ENCODE measurements at places on chromosomes 1 and 21.

DNA sequence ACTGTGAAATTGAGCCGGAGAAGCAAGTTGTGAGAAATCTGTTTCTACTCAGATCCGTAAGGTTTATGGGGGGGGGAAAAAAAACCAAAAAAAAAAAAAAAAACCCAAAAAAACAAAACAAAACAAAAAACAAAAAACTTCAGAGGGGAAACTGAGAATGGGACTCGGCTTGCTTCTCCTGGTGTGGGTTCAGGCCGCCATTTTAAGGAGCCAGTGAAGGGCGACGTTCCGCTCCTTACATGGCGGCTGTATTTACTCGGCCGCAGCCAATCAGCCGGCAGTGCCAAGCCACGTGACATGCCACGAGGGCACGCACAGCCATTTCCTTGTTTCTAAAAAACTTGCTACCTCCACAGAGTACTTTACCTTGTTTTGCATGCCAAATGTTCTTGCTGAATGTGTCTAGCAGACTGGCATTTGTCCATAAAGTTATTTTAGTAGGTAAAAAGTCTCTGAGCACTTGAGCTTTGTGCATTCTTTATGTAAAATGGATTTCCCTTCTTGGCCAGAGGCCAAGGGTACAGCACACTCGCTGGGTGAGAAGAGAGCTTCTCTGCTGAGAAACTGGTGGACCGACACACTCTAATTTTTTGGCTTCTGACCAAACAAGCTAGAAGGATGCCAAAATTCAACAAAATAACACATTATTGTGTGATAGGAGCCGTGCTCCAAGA, 101.8 kb downstream of the NFIA start:
- peak; percentile 93 for DNase-seq

DNA sequence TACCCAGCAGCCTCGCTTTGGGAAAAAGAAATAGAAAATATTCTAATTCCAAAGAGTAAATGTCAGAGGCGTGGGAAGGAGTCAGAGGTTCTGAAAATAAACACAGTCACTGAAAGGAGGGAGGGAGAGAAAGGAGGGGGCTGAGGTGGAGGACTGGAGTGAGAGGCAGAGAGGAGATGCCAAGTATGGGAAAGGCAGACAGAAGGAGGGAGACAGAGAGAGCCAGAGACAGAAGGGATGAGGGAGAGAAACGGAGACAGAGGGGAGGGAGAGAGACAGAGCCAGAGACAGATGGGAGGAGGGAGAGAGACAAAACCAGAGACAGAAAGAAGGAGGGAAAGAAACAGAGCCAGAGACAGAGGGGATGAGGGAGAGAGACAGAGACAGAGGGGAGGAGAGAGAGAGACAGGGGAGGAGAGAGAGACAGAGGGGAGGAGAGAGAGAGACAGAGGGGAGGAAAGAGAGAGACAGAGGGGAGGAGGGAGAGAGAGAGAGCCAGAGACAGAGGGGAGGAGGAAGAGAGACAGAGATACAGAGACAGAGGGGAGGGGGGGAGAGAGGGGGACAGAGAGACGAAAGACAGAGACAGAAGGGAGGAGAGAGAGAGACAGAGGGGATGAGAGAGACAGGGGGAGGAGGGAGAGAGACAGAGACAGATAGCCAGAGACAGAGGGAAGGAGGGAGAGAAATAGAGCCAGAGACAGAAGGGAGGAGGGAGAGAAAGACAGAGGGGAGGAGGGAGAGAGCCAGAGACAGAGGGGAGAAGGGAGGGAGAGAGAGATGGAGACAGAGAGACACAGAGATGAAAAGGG, 525.5 kb downstream of the MATN1 start:
- DNase-seq = no peak

DNA sequence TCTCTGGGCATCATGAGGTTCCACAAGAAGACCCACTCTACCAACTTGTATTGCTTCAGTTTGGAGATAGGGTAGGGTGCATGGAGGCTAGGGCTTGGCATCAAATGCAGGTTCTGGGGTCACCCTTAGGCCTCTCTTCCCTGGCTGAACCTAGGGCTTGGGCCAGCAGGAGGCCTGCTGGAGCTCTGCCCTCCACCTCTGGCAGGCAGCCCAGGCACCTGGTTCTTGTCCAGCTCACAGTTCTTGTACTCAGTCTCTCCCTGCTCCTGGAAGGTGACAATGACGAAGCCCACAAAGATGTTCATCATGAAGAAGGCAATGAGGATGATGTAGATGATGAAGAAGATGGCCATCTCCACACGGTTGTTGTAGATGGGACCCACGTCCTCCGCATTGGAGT, 37.5 kb upstream of the KIF21B start:
- DNase-seq = no peak

GRCh38 chr1:53388963-53389362, 61.1 kb upstream of the LRP8 start:
- DNase-seq = no peak

DNA sequence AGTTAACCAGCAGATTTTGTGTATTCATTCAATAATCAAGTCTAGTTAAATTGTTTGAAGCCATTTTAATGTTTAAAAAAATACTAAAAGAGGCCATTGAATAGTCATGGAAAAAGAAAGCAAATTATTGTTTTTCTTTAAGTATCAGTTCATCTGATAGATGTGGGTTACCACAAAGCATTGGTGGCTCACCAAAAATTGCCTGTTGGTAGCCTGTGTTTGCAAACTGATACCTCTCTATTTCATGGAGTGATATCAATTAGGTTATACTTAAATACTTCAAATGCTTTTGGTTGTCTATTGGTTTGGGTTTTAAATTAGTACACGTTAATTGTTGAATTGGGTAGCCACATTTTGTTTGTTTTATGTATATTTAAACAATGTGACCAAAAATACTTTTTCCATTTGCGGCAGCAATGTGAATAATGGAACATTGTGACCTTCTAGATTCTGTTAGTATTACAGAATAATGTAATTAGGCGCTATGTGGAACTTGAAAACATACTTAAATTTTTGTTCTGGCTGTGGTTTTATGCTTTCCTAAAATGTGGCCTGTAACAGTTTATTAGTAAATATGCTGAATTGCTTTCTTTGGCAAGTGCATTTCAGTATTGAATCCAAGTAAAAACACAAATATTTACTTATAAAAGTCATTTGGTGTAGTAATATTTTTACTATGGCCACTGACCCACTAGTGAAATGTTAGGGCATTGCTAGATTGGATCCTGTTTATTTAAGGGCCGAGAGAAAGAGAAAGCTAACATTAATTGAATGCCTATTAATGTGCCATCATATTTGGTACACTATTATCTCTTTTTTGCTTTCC, 37.1 kb upstream of the NBL1 start:
- DNase-seq = peak; percentile 50

DNA sequence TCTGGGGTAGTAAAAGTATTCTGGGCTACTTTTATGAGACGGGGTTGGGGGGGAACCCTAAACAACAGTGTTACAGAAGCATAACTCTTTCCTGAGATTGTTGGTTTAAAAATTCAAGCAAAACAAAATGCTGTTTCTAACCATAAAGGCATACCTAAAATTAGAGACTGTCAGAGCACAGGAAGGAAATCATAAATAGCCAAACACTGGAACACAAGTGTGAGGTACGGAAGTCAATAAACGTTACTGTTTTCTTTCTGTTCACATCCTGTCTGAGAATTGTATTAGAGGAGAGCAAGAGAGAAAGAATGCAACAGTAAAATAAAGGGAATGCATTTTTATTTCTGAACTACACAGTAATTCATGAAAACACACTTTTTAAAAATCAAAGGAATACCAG, 42.8 kb upstream of the IL12RB2 start:
- no peak for DNase-seq

DNA sequence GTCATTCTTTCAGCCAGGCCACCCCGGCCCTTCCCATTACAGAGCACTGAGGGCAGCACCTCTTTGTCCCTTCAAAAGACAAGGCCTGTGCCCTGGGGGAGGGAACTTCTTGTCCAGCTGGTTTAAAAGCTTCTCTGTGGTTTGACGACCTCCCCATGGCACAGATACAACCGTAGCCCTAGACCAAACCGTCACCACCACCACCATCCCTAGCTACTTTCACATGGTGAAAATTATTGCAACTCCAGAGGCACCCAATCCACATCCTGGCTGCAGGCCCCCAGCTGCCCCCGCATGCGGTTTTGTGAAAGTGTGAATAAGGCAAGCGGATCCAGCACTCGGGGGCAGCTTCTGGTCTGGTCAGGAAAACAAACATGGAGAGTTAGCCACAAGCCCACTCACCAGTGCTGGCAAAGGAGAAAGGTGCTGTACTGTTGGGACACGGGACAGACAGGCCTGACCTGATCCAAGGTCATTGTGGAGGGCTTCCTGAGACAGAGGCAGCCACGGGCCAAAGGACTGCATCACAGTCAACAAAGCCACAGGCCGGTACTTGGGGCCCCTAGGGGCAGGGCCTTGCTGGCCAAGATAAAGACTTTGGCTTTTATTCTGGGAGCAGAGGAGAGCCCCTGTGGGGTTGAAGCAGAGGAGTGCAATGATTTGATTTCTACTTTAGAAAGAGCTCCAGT, 31.2 kb downstream of the CDCA8 start:
- DNase-seq = no peak

- peak; percentile 50 for DNase-seq
Observed at GRCh38 chr1:113872219-113872935, 865 bp upstream of the PTPN22 start.

DNA sequence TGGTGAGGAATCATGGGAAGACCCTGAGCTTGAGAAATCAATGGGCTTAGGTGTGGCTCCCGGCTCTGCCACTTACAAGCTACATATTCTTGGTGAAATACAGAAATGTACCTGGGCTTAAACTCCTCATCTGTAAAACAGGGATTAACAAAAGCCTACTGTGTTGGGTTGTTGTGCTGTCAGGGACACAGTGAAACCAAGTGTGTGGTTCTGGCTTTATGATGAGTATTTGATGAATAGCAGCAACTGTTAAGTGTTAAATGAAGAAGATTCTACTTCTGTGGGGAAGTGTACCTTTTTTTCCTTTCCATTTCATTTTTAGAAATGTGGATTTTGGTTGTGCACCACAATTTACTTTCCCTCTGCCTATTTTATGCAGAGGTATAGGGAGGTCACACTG, 41.1 kb upstream of the DUSP10 start:
- DNase-seq = no peak

DNA sequence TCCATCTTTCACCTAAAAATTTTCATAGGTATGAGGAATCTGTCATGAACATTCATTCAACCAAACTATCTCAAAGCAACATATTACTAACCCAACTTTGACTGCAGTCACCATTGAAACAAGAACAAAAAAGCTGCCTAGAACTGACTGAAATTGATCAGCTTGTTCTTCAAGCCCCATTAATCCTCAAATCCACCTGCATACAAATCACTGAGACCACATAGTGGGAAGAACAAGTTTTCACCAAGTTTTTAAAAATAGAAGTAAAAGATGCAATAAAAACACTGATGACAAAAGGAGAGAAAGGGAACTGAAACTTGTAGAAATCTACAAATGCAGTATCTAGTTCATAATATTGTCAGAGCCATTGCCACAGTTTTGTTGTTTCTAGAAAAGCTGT, 6.1 kb downstream of the SORT1 start:
- DNase-seq = no peak

DNA sequence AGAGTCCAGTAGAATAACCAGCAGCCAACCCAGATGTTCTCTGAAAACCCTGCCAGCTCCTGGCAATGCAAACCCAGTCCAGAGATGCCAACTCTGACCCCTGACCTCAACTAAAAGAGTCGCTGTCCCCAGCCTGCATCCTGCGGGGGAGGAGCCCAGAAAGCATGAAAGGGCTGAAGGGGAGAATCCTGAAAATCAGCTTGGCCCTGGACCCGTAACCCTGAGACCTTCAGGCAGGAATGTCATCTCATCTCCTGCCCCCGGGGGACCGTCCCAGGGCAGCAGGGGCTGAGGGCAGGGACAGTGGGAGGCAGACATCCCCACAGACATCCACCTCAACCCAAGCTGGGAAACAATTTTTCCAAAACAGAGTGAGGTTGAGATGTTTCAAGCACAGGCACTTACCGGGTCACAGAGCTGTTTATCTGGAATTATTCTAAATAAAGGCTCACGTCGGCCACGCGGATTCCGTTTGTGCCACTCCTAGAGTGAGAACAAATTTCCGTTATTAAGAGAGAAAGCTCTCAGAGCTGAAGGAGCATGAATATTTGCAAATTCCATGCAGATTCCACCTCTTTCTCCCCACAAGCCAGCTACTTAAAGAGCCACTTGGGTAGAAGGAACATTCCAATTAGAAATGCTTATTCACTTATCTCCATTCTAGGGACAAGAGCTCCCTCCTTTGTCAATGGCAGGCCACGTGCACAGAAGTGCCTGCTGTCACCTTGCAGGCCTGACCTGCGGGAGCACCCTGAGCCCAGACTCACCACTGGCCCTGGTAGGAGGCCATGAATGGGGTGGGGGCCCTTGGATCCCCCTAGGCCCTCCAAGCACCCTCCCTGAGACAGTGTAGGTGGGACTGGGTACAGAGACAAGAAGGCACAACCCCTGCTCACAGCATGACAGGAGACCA, 240.1 kb downstream of the NPHP4 start:
- DNase-seq = no peak

GRCh38 chr1:33971018-33971710, 107.3 kb downstream of the HMGB4 start:
- no peak for DNase-seq
